ENCODE measurements at places on chromosomes 1 and 21. TPM values are rescaled to one million over a fixed set of nuclear protein-coding genes. Genes with fewer than 3 reads are reported as not detected.

Gene CD48
- 0.57 TPM for total RNA-seq

Gene MAP3K21
- 6.4 TPM for total RNA-seq

DNA sequence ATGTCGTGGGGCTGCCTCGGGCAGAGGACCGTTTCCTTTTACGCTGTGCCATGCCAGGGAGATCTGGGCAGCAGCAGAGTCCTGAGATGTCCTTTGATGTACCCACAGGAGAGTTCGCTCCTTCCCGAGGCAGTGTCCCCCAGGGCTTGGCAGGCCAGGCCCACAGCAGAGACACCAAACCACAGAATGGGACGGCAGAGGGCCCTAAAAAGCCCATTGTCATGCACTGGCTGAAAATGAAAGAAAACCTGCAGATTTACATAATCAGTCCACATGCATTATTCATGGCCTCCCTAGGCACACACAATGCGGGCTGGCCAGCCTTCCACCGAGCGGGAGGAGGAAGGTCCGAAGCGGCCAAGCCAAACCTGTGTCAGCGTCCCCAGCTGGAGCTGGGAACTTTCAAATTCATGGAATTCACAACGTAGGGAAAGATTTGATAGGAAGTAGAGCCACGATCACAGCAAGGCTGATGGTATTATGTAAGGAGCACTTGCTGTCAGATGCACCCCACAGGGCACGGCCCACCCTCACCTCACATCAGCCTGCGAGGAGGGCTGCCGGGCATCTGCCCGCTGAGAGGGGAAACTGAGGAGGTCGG lies 25.3 kb upstream of the EFHD2 start:
- no peak overlapping the region for H3K4me3 ChIP-seq
- no peaks in the 10 kb centered on the region for H3K36me3 ChIP-seq

GRCh38 chr1:71049951-71050598 lies 2.5 kb upstream of the PTGER3 start:
- no peak overlapping the region for H3K27ac ChIP-seq
- peaks cover 8% of the 10 kb centered on the region for H3K4me1 ChIP-seq
- no peaks in the 10 kb centered on the region for H3K36me3 ChIP-seq

DNA sequence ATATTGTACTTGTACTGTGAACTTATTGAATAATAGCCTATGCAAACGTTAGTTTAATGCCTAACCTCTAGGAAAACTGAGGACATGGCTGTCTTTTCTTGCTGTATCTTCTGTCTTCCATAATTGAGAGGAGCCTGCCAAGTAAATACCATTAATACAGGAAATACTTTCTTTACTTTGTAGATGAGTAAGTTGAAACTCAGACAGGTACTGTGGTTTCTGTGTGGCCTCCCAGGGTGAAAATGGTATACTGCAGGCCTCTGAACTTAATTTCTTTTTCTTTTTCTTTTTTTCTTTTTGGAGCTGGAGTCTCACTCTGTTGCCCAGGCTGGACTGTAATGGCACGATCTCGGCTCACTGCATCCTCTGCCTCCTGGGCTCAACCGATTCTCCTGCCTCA lies 208.8 kb upstream of the ADGRL4 start:
- H3K27ac ChIP-seq: no peak overlapping the region
- no peaks in the 10 kb centered on the region for H3K4me1 ChIP-seq
- no peak overlapping the region for H3K4me3 ChIP-seq
- H3K36me3 ChIP-seq: peaks cover 3% of the 10 kb centered on the region

Gene IL20
- not detected for total RNA-seq

Gene LYPD8
- total RNA-seq: not detected

DNA sequence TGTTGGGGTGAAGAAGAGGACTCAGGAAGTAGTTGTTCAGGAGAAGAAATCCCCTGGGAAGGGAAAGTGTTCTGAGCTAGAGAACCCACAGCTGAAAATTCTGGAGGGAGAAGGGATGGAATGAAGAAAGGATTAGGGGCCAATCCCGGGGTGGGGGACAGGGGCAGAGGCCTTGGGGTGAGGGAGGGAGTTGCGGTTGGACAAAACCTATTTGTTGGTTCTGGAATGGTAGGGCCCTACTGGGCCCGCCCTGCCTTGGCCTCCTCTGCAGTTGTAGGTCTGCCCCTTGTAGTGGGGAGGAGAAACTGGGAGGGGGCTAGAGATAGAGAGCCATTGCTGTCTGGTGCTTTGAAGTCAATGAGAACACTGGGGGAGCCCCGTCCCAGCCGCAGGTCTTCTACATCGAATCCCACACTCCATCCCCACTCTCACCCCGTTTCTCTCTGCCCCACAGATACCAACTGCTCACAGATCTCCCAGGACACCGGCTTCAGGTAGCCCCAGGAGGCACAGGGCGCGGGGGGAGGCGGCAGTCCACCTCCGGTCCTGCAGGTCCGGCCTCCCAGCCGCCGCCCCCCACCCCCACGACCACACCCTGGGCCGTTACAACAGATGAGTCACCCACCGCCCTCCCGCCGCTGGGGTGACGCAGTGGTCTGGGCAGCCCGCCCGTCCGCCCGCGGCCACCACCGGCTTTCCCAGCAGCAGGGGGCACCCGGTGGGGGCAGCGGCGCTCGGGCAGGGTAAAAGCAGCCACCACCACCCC lies 1.1 kb downstream of the TAGLN2 start:
- peak; percentile 66 for DNase-seq
- peaks cover 15% of the 10 kb centered on the region for H3K36me3 ChIP-seq
- peak overlapping the region; percentile 92 for H3K4me3 ChIP-seq
- H3K27me3 ChIP-seq: no peaks in the 10 kb centered on the region
- peak overlapping the region; percentile 93 for H3K27ac ChIP-seq

Gene C1orf94
- not detected for total RNA-seq

GRCh38 chr1:88791192-88791591 lies 100.2 kb downstream of the GTF2B start:
- no peak overlapping the region for H3K27ac ChIP-seq
- no peak for DNase-seq
- no peaks in the 10 kb centered on the region for H3K4me1 ChIP-seq
- H3K4me3 ChIP-seq: no peak overlapping the region
- H3K27me3 ChIP-seq: no peaks in the 10 kb centered on the region
- peaks cover 35% of the 10 kb centered on the region for H3K36me3 ChIP-seq

DNA sequence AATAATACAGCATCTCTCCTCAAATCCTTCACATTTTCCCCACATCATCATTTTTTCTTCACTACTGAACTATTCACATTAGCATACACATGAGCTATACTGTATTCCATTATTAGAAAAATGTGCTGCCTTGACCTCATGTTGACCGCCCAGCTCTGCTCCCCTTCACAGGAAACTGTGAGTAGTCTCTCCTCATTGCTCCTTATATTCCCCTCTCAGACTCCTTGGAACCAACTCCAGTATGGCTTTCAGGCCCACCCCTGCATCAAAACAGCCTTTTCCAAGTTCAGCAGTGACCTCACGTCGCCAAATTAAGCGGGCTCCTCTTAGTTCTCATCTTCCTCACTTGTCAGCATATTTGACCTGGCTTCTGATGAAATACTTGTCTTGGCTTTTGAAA lies 59.2 kb upstream of the SPAG17 start:
- H3K27me3 ChIP-seq: no peaks in the 10 kb centered on the region
- H3K4me1 ChIP-seq: peaks cover 15% of the 10 kb centered on the region
- H3K36me3 ChIP-seq: no peaks in the 10 kb centered on the region
- H3K27ac ChIP-seq: no peak overlapping the region

DNA sequence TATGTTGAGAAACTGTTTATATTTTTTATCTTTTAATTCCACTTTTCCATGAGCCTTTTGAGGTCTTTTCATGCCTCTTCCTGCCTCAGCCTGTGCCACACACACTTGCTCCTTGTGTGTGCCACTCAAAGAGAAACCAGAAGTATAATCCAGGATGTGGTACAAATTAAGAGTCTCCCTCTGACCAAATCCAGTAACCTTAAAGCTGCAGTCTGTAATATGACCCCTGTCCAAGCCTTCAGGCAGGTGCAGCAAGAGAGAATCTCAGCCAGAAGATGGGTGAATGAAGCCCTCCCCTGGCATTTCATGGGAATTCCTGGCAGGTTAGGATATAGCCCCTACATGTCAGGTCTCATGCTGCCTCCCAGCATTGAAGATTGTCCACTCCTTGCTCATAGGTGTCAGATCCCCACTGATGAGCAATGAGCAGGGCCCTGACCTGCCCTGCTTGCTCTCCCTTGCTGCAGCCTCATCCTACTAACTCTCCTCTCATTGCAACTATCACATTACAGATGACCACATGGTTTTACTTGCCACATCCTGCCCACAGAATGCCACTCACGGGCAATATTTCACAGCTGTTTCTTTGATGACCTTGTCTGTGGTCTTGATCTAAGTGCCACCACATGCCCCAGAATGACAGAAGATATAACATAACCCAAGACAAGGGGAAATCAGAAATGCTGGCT lies 169.3 kb downstream of the SEC16B start:
- H3K27ac ChIP-seq: no peak overlapping the region
- DNase-seq: no peak
- peaks cover 34% of the 10 kb centered on the region for H3K27me3 ChIP-seq
- no peaks in the 10 kb centered on the region for H3K36me3 ChIP-seq
- H3K4me1 ChIP-seq: peaks cover 6% of the 10 kb centered on the region

Gene GLIS1
- total RNA-seq: 1.1 TPM

Gene RORC
- not detected for total RNA-seq

Gene VAV3
- total RNA-seq: 3.2 TPM

DNA sequence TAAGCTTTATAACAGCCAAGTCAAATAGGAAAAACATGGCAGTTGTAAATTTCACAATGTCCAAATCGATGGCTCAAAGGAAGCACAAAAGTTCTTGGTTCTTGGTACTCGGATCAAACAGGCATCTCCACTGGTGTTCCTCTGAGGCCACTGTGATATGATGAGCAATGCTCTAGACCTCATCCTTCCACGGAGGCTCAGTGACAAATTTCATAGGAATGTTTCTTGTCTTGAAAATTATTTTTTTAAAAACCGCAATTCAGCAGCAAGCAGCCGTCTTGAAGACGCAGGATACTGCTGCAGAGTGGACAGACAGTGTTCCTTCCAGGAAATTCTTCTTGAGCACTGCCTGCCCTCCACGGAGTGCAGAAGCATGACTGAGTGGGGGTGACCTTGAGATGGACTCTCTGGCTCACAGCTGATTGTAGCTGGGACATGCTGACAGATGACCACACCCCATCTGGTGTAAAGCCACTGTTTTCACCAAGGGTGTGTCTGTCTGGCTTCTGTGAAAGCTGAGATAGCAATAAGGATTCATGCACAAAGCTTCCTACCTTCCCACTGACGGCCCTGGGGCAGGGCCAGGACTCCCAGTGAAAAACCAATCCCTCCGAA lies 61.9 kb downstream of the TIAM1 start:
- no peak for DNase-seq
- H3K4me3 ChIP-seq: no peak overlapping the region
- H3K27me3 ChIP-seq: no peaks in the 10 kb centered on the region

DNA sequence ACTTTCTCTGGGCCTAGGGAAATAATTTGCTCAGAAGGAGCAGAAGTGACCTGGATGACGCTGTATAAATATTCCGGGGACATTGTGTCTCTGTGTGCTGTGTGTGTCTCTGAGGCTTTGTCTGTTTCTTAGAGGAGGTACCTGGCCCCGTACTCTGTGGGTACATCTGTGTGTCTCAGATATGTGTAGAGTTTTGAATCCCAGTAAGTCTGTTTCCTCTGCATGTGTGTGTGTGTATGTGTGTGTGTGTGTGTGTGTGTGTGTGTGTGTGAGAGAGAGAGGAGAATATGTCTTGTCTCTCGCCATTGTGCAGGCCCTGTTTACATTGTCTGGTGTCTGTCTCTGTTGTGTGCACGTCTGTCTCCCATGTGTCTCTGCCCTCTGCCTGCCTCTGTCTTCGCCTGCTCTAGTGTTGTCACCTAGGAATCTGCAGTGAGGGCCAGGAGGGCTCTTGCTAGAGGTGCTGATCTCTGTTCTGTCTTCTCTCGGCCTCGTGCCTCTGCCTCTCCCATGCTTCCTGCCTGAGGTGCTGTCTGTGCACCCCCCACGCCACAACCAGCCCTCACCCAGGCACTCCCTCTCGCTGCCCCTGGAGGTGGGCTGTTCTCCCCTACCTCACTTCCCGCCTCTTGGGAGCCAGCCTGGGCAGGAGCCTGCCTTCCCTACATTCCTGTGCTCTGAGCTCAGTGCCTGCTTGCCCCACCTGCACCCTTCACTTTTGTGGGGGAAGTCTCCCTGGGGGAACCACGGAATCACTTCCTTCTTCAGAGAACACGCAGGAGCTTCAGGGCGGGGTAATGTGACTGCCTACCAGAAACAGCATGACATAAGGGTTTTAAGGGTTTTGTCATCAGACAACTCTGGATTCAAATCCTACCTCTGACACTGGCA lies 5.9 kb downstream of the MAP7D1 start:
- peak; percentile 59 for DNase-seq
- H3K27ac ChIP-seq: peak overlapping the region; percentile 98
- no peaks in the 10 kb centered on the region for H3K27me3 ChIP-seq
- peaks cover 57% of the 10 kb centered on the region for H3K4me1 ChIP-seq
- H3K36me3 ChIP-seq: peaks cover 4% of the 10 kb centered on the region

- H3K27ac ChIP-seq: no peak overlapping the region
- peaks cover 14% of the 10 kb centered on the region for H3K4me1 ChIP-seq
- H3K27me3 ChIP-seq: peaks cover 15% of the 10 kb centered on the region
- H3K36me3 ChIP-seq: peaks cover 6% of the 10 kb centered on the region
Measured at GRCh38 chr1:205532996-205533735, 28.7 kb downstream of the CDK18 start.

GRCh38 chr1:175209493-175209921 lies 16.9 kb upstream of the KIAA0040 start:
- DNase-seq: no peak
- no peaks in the 10 kb centered on the region for H3K4me1 ChIP-seq
- H3K27me3 ChIP-seq: peaks cover 3% of the 10 kb centered on the region
- H3K27ac ChIP-seq: no peak overlapping the region

GRCh38 chr1:70265946-70266345 lies 44.8 kb downstream of the SRSF11 start:
- peaks cover under 1% of the 10 kb centered on the region for H3K4me1 ChIP-seq
- no peak overlapping the region for H3K27ac ChIP-seq
- no peak for DNase-seq
- H3K36me3 ChIP-seq: peaks cover 44% of the 10 kb centered on the region

GRCh38 chr1:201944002-201944401 lies 2.3 kb downstream of the LMOD1 start:
- H3K36me3 ChIP-seq: no peaks in the 10 kb centered on the region
- no peaks in the 10 kb centered on the region for H3K27me3 ChIP-seq
- peaks cover 51% of the 10 kb centered on the region for H3K4me1 ChIP-seq
- no peak overlapping the region for H3K27ac ChIP-seq
- H3K4me3 ChIP-seq: no peak overlapping the region
- DNase-seq: no peak

Gene LCE2A
- not detected for total RNA-seq
